ENCODE measurements at places on chromosomes 16 and 17. TPM values are rescaled to one million over a fixed set of nuclear protein-coding genes. Genes with fewer than 3 reads are reported as not detected.

The MYOCD gene
- total RNA-seq = 9.8 TPM

The ALDH3A1 gene
- total RNA-seq = 0.28 TPM

The RNF40 gene
- 53.8 TPM for total RNA-seq

The MPP3 gene
- 10.0 TPM for total RNA-seq

The LRRC37A gene
- total RNA-seq = 0.46 TPM

The HIC1 gene
- 20.5 TPM for total RNA-seq

The KIF2B gene
- total RNA-seq = not detected

The SPATA32 gene
- total RNA-seq = 0.09 TPM

The RASD1 gene
- total RNA-seq = 2.6 TPM

The PSMC5 gene
- total RNA-seq = 58.3 TPM

The UMOD gene
- not detected for total RNA-seq

The TPPP3 gene
- 1.00 TPM for total RNA-seq

The NDUFAF8 gene
- 42.1 TPM for total RNA-seq

The SLC38A8 gene
- not detected for total RNA-seq

The CUEDC1 gene
- 12.1 TPM for total RNA-seq

The BTBD17 gene
- total RNA-seq = not detected

The ADAP2 gene
- 0.57 TPM for total RNA-seq

The EPX gene
- total RNA-seq = not detected

The CCL4L2 gene
- total RNA-seq = 0.14 TPM

The C17orf67 gene
- total RNA-seq = 0.71 TPM

Measured in smooth muscle cell of bladder (primary cell).